GM12865 (cell line): ENCODE measurements at places on chromosomes 11 and 22.

- no peak for DNase-seq
These were observed 41.7 kb downstream of the RIBC2 start for GRCh38 chr22:45455212-45455611.

- no peak for DNase-seq
These were observed 13.9 kb downstream of the MGAT3 start for GRCh38 chr22:39470451-39471291.

DNA sequence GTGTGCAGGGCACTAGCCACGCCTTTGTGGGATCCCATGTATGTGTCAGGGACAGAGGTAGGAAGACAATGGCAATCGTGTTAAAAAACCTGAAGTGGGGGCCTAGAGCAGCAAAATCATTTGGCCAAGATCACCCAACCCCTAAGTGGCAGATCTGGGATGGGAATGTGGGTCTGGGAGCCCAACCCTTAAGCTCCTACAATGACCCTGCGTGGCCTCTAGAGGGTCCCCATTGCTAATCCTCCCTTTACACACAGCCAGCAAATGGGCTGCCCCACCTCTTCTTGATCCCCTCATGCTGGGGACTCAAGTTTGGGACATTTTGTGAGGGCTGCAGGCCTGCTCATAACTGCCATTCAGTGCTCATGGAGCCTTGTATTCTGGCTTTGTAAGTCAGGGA, 73.2 kb upstream of the SUSD2 start:
- DNase-seq, result no peak

- no peak for DNase-seq
These were observed 86.9 kb upstream of the FAT3 start for GRCh38 chr11:92137747-92138146.

- no peak for DNase-seq
These were observed 1.3 kb downstream of the SLC39A13 start for GRCh38 chr11:47409440-47410369.

DNA sequence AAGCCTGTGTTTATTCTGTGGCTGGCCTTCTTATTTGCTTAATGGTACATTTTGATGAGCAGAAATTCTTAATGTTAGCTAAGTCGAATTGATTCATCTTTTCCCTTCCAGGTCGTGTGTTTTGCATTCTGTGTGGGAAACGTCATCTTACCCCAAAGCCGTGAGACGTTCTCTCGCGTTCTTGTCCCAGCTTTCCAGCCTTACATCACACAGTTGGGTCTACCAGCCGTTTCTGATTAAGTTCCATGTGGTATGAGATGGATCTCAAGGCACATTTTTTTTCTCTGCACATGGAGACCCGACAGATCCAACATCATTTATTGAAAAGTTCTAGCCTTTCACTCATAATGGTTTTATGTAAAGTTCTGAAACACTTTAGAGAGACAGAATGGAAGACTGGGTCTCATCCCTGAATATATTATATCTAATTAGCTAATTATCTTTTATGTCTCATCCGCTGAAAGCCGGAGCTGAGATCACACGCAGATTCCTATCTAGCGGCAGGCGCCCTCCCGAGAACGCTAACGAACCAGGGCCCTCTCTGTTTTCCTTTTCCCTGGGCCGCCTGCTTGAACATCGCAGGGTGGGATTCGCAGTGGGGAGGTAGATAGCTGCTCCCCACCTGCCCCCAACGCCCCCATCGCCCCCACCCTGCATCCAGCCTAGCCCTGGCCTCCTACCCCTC, 1162.2 kb downstream of the BRD1 start:
- no peak for DNase-seq

DNA sequence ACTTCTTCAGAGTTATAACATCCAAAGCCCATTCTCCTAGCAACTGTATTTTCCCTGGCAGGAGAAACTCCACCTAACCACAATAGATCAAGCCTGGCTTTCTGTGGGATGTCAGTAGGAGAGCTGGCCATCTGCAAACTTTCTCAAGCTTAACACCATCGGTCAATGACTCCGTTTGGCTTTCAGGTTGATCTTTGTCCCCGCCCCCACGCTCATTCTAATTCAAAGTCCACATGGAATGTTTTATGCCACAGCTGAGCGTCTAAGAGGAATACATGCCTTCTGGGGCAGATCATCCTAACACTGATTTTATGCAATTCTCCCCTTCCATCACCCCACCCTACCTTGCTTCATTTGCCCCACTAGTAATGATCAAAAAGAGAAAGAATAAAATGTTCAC, 4.8 kb downstream of the GVQW3 start:
- DNase-seq, result no peak

DNA sequence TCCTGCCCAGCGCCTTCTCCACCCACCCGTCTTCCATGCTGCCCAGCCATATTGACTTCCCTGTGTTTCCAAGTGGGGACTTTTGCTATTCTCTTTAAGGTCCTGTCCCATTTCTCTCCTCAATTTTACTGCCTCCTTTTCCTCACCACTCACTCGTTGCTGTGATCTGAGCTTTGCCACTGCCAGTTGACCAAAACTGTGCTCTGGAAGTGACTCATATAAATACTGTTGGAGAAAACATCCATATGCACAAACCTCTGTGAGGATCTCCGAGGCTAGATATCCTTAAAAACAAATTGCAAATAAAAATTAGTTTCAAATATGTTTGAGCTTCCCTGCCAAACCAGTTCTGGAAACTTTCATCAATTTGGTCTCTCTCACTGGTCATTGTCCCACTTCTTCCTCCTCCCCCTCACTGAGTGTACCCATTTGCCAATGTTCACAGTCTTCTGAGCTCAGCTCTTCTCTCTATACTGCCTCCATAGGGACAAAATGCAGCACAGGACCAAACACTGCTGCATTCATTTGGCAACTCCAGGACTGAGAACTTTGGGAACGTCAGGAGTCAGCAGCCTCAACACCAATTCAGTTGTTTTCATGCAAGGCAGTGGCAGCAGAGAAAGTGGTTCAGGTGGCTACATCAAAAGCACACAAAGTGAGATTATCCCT, 34.0 kb upstream of the MMP13 start:
- DNase-seq, result no peak

DNA sequence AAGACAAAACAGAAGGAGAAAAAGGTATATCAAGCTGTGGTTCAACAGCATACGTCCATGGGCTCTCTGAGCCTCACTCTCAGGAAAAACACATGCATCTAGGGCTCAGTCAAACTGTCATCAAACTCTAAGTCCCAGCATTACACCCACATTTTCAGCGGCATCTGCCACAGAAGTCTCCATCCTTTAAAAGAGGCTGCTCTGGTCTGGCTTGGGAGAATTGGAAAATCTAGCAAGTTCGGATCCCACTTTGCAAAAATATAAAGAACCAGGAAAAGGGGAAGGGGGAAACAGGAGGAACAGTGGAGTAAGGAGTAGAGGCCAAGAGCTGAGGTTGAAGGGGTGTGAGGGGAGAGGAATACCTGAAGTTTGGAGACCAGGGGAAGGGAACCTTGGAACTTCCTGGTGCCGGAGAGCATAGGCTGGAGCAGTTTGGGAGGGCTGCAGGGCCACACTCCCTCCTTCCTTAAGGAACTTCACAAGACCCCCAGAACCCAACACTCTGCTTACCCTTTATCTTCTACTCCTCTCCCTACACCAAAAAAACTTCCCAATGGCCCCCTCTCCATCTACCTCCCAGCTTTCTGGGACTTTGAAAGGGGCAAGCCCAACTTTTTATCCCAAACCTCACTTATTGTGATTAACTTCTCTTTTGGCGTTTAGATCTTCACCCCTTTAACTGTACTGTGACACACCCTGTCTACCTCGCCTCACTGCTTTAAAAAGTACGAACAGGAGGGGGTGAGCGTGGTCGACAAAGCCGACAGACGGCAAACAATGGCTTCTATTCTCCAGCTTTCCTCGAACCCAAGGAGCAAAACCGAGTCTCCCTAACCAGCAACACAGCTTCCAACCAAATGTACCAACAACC, 4.0 kb downstream of the PAX6 start:
- DNase-seq, result no peak

- no peak for DNase-seq
These were observed 12.4 kb upstream of the MPPED1 start for GRCh38 chr22:43399338-43399979.

DNA sequence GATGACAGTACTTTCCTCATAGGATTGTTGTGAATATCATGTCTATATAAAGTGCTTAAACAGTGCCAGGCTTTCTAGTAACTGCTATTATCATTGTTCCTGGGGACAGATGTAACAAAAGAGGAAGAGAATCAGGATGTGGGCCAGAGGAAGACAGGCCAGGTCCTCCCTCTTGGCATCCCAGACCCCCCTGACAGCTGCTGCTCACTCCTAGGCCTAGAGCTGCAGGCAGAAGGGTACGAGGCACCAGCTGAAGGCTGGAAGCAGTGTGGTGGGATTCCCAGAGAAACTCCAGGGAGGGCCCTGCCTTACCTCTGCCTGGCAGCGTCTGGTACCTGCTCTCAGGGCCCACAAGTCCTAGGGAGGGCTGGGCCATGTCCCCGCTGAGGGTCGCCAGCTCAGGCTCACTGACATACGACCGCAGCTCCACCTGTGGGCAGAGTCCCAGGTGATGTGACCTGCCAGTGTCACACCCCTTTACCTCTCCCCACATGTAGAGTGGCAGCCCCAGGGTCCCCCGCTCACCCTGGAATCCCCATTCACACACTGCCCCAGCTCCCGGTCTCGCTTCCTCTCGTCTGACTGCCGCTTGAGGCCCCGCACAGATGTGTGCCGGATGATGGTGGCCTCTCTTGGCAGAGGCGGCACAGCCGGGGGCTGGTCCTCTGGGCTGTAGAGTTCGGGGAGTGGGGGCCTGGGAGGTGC, 52.2 kb downstream of the C11orf58 start:
- no peak for DNase-seq

- DNase-seq, result no peak
These were observed 228.2 kb upstream of the BLID start for GRCh38 chr11:122344215-122344614.

GRCh38 chr11:57377107-57377506, 3.8 kb downstream of the PRG3 start:
- no peak for DNase-seq

GRCh38 chr22:24403346-24403745, 24.1 kb upstream of the ADORA2A start:
- no peak for DNase-seq

GRCh38 chr11:68658661-68659060, 25.7 kb upstream of the GAL start:
- DNase-seq, result no peak

- peak; percentile 57 for DNase-seq
These were observed 12.6 kb upstream of the APLNR start for GRCh38 chr11:57249384-57250319.

DNA sequence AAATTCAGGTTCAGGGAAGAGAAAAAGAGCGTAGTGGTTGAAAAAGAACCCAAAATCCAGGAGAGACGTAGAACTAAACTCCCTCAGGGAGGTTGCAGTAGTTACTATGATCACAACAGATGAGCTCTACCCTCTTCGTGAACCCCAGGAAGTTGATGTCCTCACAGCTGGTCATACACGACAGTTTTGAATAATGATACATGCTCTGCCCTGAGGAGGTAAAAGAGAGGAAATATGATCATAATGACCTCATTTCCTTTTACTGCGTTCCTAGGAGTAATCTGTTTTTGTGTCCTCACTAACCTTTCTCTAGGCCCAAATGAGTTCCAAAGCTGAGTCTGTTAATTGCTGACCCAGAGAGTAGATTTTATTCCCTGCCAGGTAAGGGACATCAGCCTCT, 1.3 kb downstream of the PATE2 start:
- DNase-seq, result no peak

GRCh38 chr11:92717240-92717639, 252.2 kb upstream of the MTNR1B start:
- no peak for DNase-seq

DNA sequence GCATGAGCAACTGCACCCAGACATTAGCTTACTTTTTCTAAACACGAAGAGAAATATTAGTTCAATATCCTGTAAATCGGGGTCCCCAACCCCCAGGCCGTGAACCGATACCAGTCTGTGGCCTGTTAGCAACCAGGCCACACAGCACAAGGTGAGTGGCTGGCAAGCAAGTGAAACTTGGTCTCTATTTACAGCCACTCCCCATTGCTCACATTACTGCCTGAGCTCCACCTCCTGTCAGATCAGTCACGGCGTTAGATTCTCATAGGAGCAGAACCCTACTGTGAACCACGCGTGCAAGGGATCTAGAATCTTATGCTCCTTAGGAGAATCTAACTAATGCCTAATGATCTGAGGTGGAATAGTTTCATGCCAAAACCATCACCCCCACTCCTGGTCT, 27.8 kb upstream of the DEPDC7 start:
- DNase-seq, result no peak

GRCh38 chr22:27749597-27750225, 51.8 kb downstream of the MN1 start:
- DNase-seq, result no peak

GRCh38 chr11:108574675-108575074, 18.9 kb downstream of the EXPH5 start:
- no peak for DNase-seq

- DNase-seq, result no peak
These were observed 710 bp downstream of the MTCH2 start for GRCh38 chr11:47641600-47642098.

DNA sequence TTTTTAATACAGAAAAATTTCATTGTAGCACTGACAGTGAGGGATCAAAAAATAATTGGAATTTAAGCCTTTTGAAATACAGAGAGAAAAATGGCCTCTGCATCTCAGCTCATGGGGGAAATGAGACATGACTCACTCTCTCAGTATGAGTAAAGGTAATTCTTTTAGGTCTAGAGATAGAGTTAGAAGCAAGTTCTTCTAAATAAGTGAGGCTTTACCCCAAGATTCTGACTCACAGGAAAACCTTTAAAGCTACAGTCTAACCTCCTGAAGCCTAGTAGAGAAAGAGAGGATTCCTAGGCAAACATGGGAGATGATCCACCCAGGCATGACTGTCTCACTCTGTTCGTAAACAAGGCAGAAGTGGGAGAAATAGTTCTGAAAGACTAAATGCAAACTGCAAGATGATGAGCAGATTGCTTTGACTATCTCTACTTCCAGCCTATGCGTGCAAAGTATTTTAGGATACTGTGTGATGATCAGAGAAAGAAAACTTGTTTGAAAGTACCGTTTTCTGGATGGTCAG, 1003.3 kb upstream of the CCDC90B start:
- peak; percentile 63 for DNase-seq

GRCh38 chr22:22946131-22946530, 58.5 kb downstream of the IGLL5 start:
- DNase-seq, result no peak

DNA sequence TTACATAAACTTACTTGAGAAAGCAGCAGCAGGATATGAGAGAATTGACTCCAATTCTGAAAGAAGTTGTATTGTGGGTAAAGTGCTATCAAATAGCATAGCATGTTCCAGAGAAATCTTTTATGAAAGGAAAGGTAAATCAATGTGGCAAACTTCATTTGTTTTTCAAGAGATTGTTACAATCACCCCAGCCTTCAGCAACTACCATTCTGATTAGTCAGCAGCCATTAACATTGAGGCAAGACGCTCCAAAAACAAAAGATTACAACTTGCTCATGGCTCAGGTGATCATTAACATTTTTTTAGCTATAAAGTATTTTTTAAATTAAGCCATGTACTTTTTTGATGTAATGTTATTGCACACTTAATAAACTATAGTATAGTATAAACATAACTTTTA, 357.2 kb downstream of the TMEM135 start:
- DNase-seq, result no peak

- DNase-seq, result no peak
These were observed 4.6 kb downstream of the GNB1L start for GRCh38 chr22:19849835-19850762.
